ENCODE measurements at places on chromosomes 2 and 18.

DNA sequence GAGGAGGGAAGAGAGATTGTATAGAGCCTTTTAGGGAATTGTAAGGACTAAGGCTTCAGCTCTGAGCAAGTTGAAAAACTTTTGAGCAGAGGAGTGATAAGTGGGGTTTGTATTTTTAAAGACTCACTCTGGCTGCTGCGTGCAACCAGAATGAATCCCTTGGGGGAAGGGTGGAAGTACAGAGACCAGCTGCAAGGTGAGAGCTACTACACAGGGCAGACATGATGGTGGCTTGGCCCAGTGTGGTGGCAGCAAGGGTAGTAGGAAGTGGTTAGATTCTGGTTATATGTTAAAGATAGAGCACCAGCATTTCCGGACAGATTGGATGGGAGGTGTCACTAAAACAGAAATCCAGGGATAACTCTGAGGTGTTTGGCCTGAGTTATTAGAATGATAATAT, 10.1 kb upstream of the SESTD1 start:
- peak; percentile 30 for ATAC-seq

- ATAC-seq = peak; percentile 87
These were observed 2.2 kb upstream of the ERMN start for GRCh38 chr2:157327621-157328500.

GRCh38 chr18:12907258-12907925, 23.4 kb upstream of the PTPN2 start:
- no peak for ATAC-seq

DNA sequence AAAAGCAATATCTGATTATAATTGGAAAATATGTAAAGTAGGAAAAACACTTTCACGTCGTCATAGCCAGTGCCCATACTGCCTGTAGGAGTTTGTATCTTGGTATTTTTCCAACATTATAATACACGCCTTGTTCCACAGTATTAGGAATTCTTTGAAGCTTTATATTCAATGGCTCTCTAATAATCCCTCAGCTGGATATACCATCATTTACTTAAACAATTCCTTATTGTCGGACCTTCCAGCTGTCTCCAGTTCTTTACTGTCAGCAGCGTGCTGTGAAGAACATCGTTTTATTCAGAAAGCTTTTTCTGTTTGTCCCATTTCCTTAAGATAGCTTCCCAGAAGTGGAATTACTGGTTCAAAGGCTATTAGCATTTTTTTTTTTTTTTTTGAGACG, 31.7 kb downstream of the ATP6V1C2 start:
- no peak for ATAC-seq

DNA sequence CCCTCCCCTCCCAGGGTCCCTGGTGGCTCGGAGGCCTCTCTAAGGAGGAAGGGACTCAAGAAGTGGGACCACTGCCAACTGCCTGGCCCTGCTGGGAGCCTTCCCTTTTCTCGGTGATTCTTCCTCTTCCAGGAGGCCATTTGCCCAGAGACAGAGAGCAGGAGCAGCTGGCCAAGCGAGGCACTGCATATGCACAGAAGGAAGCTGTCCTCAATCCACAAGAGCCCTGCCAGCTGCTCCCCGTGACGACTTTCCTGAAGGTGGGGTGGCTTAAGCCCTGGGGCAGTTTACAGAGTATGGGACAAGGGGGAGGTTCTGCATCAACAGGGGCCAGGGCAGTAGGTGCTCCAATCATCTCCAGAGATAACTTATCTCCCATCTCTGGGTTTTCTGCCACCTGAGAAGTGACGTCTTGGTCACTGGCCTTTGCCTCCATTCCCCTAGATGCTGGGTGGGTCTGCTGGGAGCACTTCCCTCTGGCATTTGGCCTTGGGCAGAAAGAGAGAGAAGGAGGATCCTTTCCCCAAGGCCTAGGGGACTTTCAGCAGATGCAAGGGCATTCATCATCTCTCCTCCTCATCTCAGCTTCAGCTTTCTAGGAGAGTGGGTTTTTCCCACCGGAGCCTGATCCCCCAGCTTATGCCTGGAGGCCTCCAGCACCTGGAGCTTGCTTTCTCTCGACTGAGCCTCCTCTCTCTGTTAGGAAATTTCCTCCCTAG, 28.5 kb downstream of the CIB4 start:
- ATAC-seq = no peak

DNA sequence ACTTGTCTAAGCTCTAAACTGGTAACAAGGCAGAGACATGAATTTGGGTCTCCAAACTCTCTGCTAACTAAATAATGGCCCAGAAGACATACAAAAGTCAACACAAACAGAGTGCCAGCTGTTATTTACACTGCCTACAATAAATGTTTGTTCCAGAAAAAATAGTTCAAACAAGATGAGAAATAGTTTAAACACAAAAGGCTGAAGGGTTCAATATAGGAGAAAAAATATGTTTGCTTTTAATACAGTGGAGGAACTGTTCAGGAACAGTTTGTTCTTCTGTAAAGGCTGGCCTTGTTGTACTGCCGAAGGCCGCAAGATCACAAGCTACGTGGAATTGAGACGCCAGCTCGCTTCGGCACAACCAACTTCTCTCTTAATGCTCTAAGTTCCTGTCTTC, 74.6 kb downstream of the AFF3 start:
- no peak for ATAC-seq

DNA sequence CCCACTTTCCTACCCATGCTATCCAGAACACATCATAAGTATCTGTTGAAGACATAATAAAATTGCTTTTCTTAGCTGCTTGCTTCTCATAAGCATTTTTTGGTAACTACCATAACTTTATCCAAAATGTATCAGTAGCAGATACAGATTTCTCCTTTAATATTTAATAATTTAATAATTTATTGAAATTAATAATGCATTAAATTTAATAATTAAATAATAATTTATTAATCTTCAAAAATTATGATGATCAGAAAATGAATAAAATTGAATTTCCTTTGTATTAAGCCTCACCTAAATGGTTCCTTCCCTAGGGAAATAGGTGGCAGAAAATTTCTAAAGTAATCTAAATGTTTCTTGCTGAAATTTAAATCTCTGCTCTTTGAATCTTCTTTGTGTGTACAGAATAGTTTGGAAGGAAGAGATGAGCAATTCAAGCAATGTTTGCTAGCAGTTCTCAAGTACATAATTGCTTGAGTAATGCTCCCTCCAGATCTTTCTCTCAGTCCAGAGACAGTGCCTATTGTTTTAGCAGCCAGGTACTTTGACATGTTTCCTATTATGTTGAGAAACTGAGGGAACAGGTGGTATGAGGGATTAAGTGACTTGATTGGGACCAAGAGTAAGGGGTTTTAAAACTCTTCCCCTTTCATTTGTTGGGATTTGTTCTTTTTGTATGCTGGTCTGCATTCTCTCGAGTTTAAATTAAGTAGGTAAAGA, 123.1 kb upstream of the CYP26B1 start:
- no peak for ATAC-seq

- ATAC-seq = no peak
These were observed 21.3 kb upstream of the NCK2 start for GRCh38 chr2:105723431-105723830.

- ATAC-seq = no peak
These were observed 244.2 kb upstream of the RAB12 start for GRCh38 chr18:8365006-8365405.

GRCh38 chr2:226423498-226423960, 376.1 kb downstream of the IRS1 start:
- ATAC-seq = peak; percentile 62

DNA sequence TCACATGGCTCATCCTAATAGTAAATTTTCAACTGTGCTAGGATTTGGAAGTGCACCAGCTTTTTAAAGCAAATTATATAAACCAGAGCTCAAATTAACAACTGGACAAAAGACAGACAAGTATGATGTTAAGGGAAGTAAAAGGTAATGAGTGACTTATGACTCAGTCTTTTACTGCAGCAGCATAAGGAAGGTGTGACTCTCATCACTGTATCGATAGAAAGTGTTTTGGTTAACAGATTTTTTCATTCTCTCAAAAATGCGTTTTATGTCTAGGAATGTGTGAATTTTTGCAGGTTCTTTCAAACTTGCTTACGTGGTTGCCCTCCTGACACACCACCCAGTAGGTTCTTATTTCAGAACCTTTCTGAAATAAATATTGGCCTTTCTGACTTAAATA, 244.2 kb upstream of the BOD1L2 start:
- ATAC-seq = no peak

GRCh38 chr2:231604101-231604684, 11.5 kb downstream of the TEX44 start:
- ATAC-seq = peak; percentile 42

DNA sequence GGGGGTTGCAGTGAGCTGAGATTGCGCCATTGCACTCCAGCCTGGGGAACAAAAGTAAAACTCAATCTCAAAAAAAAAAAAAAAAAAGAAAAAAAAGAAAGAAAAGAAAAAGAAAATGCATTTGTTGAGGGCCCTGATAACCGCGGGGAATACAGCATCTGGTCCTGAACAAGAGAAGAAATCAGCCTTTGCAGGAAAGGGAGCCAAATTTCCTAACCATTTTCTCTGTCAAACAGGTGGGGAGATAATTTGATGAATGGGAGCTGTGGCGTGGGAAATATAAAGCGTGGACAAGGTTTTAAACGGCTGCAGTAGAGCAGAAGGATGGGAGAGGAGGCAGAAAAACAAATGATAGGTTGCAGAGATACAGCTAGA, 864 bp downstream of the E2F6 start:
- ATAC-seq = no peak

GRCh38 chr2:210224591-210224940, 681 bp downstream of the ACADL start:
- ATAC-seq = no peak

- ATAC-seq = peak; percentile 35
These were observed 130.5 kb downstream of the ZNF516 start for GRCh38 chr18:76364282-76365259.

DNA sequence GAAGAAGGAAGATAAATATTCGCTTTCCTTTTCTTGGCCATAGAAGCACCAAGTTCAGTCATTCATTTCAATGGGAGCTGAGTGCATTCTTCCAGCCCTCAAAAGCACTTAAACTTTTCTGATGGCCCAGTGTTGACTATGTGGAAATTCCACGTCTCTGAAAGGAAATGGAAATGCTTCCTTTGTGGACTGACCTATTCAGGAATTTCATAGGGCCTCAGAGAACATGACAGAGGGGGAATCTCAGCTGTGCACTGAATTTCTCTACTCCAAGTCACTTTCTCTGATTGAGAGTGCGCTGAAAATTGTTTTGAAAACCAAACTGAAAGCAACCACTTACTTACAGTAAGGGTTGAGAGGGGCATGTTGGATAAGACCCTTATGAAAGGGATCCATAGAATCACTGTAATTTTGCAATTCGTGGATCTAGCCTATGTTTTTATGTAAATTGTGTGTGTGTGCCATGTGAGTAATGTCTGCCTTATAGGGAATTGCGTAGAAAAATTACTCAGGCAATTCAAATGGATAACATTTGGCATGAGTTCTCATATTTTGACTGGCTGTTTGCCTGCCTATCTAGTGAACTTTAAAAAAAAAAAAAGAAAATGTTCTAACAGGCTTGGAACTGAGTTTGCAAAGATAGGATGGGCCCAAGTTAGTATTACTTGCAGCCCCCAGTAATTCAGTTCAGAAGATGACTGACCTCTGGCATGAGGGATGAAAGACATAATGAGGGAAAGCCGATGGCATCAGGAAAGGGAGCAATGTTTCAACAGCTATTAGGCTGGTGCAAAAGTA, 437.0 kb downstream of the PTPRM start:
- ATAC-seq = no peak

DNA sequence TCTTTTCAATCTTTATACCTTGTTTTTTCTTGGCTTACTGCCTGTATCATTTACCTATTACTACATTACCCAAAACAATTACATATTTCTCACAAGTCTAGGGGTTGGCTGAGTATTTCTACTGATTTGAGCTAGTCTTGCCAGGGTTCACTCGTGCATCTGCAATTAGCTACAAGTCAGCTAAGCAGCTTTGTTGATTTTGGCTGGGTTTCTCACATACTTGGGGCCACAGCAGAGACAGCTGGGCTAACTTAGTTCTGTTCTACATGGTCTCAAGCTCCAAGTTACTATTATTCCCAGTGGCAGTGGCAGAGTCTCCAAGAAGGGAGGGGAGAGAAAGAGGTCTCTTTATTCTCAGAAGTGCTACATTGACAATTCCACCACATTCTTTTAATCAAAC, 54.7 kb upstream of the SP5 start:
- ATAC-seq = no peak

GRCh38 chr2:84908948-84909713, 3.7 kb downstream of the TMSB10 start:
- ATAC-seq = no peak

DNA sequence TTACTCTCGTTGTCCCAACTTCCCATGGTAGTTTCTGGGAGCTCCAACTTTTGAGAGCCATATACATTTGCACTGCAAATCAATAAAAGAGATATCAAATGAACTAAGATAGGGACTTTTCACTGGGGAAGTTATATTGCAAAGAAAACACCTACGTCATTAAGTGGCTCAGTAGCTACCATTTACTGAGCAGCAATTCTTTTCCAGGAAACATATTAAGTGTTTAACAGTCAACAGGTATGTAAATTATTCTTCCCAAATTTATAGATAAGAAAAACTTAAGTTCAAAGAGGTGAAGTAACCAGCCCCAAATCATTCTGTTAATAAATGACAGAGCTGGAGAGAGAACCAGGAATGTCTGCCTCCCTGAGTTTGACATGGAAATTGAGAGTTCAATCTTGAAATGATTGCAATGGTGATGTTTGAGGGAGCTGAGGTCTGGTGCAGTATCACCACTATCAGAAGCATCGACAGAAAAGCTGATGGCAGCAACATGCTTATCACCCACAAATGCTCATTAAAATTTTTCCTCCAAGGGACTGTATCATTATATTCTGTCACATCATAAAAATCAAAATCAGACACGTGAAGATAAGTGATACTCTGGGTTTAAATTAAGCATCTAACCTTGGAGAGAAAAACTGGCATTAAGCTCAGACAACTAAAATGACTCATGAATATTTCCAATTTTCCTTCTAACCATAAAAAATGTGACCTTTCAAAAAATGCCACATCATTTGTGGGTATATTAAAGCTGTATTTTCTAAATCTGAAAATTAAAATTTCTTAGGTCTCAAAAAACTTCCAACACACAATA, 43.4 kb downstream of the GAREM1 start:
- ATAC-seq = no peak

DNA sequence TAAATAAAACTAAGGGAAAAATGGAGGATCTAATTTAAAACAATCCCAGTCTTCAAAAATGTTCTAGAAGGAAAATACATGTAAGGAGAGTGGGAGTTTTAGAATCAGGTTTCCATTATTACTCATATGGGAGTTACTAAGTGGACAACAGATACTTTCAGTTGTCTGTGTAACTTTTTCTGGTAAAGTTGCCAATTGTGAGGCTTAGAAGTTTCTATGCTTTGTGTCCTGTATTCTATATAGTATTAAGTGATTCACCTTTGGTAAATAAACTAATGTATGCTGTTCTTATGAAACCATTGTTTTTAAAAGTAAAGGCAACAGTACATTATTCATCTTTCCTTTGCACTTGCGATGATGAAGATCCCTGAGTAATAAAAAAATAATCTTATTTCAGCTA, 274.9 kb downstream of the NR4A2 start:
- ATAC-seq = no peak

DNA sequence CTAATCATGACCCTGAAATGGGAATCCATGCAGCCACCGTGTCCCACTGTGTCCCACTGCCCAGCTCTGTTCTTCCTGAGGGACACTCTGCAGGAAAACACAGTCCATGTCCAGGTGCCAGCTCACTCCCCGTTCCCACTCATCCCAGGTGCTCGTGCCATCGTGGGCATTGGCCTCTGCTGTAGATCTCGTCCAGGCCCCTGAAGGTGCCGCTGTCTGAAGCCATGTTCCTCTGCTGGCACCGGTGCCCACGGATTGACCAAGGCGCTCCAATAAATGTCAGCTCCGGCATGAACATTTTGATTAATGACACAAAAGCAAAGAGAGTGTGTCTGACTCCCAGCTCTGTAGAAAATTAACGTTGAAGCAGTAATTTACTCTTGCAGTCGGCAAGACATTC, 280.1 kb upstream of the SALL3 start:
- no peak for ATAC-seq
